Stimulated activated CD4-positive, alpha-beta T cell treated with anti-CD3 and anti-CD28 coated beads, Interleukin-4, amount 100 ng/mL, for 48 hours (primary cell): ENCODE measurements at places on chromosomes 7 and 10.

DNA sequence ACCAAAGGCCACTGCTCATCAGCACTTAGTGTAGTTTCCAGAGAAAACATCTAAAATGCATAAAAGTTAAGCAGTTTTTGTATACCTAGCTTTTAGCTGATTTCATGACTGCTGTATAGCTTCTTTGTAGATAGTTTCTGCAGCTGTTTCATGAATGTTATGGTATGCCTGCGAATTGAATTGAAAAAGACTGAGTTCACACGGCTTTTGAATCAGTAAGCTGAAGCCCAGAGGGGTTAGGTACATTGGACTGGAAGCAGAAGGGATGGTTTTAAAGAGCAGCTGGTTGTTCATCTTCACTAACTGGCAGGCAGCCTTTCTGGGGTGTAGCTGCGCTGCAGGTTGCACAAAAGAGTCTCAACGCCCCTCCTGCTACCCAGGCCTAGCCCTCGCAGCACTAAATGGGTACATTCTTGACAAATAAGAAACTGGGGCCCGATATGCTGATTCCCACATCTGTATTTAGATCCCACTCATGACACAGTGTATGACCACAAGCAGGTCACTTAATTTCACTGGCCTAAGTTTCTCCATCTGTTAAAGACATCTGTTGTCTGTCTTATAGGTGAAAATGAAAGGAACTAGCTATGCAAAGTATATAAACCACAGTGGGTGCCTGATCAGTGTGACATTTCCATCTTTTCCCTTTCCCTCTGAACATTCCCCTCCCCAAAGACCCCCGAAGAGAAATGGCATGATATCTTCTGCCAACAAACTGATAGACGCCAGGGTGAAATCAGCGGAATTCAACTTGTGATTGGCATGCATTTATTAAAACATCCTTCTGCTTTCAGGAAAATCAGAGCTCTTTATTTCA, 85.9 kb upstream of the AGBL3 start:
- DNase-seq = no peak

- DNase-seq = no peak
Observed at GRCh38 chr7:342681-343216, 52.8 kb downstream of the FOXL3 start.

- DNase-seq = no peak
Observed at GRCh38 chr7:20778063-20778721, 8.5 kb downstream of the SP8 start.

- no peak for DNase-seq
Observed at GRCh38 chr7:127654404-127655394, 2.7 kb downstream of the SND1 start.

DNA sequence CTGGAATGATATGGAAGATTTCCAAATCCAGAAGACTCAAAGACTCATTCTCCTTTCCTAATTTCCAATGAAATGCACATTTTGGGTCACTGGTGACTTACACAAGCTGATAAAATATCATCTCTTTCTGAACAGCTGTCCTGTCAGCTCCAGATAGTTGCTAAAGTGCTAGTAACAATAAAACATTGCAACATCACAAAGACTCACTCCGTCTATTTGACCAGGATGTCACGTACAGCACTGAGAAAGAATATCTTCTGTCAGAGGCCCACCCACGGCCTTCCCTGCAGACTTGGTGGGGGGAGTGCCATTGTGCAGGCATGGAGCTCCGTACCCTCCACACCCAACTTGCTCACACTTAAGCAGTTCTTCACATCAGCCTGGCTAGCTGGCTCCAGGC, 78.9 kb upstream of the EGR2 start:
- DNase-seq = no peak
